ENCODE measurements at places on chromosomes 1 and 21.

DNA sequence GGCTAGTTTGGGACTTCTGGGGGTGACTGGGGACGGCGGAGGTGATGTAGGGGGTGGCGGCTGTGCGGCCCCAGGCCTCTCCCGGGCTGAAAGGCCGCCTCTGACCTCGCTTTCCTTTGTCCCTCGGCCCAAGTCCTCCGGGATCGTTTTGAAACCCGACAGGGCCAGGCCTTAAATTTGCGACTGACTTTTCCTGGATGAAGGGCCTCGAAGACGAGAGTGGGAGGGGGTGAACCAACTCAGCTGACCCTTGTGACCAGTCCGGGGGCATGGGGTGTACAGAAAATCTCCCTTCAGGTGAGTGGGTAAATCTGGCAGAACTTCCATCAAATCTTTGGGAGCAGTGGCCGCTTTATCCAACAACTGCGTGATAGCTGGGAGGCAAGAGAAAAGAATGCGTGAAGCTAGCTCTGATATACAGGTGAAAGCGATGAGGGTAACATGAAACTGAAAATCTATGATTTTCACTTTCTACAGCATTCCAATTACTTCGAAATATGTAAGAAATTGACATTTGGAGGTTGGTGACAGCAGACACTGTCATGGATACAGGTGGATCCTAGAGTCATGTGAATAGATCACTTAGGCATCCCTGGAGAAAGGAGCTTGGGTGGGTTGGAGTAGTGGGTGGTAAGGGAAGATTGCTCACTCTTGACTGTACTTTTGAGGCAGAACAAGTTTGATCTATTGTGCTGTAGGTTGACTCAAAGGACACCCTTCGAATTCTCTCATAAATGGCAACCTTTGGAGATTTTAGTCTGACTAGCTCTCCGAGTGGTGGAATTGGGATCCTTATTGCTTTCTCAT lies 885 bp downstream of the AHCYL1 start:
- DNase-seq: no peak

GRCh38 chr1:229148743-229149142 lies 122.2 kb upstream of the RAB4A start:
- no peak for DNase-seq

GRCh38 chr21:37551993-37552355 lies 185.4 kb downstream of the DYRK1A start:
- no peak for DNase-seq

- DNase-seq: no peak
These were observed 18.6 kb downstream of the ARMH1 start for GRCh38 chr1:44693159-44693558.

DNA sequence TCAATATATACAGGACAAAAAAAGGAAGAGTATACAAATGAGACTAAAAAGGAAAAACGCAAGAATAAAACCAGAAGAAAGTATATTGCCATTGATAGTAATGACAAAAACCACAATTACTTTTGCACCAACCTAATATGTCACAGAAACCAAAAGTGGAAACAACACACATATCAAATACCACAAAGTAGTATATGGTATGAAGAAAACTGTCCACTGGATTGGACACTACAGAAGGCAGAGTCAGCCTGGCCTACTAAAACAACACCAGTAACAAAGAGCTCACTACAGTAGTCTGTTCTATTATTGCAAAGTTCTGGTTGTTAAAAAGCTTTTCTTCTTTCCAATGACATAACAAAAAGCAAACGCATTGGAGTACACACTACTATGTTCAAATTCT lies 17.7 kb downstream of the TESK2 start:
- DNase-seq: no peak

DNA sequence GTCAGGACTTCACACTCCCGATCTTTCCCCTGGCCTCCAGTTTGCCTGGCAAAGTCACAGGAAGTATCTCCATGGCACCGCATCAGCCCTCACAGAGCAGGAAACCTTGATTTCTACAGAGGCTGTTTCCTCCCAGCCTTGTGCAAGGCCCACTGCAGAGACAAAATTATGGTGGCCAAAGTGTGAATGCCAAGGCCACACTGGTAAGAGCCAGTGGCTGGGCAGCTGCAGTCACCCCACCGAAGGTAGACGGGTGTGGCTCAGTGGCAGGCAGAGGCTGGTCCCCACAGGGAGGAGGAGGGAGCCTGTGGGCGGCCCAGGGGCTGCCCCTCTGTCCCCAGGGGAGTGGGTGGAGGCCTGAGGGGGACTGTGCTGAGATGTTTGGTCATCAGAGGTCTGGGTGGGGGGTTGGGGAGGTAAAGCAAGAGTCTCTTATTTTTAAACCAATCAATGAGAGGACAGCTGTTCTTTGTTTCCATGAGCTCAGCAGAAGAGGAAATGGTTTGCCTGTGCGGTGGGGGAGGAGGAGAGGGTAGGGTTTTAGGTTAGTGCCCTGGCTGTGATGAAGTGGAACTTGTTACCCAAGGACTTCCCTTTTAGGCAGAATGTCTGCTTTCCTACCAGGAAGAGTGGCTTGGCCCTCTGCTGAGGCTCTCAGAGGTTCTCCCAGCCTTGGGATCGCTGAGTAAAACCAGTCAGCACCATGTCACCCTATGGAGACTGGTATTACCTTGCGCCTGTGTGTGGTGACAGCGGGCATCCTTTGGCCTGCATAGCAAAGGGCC lies 18.0 kb upstream of the BTG2 start:
- DNase-seq: no peak

GRCh38 chr1:119141020-119141424 lies 569 bp upstream of the WARS2 start:
- DNase-seq: no peak

- DNase-seq: no peak
These were observed 28.2 kb upstream of the EPB41 start for GRCh38 chr1:28885977-28886730.

DNA sequence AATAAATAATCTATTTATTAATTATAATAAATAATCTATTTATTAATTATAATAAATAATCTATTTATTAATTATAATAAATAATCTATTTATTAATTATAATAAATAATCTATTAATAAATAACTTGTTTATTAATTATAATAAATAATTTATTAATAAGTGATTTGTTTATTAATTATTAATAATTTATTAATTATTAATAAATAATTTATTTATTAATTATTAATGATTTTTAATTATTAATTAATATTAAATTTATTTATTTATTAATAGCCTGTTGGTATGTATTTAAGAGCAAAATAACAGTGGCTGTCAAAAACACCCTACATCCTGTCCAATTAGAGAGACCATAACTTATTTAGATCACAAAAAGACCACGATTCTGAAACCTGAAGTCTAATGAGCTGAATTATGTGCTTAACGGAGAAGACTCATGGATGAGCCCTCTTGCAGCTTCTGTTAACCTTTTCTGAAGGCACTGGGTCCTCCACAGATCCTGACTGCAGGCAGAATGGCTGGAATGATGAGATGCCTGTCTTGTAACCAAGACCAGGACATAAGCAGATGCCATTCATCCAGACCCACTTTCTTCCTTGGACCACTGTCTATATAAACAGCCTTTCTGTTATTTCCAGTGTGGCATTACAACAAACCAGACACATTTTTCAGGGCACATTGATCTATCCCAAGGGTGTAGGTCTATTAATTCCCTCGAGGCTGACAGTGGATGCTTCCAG lies 134.2 kb downstream of the SETD4 start:
- no peak for DNase-seq

GRCh38 chr1:64861611-64862010 lies 104.7 kb downstream of the JAK1 start:
- no peak for DNase-seq

- DNase-seq: peak; percentile 95
These were observed 78.6 kb downstream of the MAN1C1 start for GRCh38 chr1:25695090-25695770.

DNA sequence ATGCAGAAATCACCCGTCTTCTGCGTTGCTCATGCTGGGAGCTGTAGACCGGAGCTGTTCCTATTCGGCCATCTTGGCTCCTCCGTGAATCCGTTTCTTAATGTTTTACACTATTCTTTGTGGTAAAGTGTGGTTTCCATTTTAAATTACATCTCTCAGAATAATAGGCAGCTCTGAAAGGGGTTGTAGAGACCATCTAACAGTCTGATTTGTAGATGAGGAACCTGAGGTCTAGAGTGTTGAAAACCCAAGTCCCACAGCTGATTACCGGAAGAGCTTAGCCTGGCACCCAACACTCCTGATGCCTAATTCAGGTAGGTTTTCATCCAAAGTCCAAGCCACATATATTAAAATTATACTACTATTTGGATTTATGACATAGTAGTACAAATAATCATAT lies 144.0 kb downstream of the LEPR start:
- no peak for DNase-seq

GRCh38 chr1:107145637-107146036 lies 4.8 kb downstream of the NTNG1 start:
- no peak for DNase-seq

DNA sequence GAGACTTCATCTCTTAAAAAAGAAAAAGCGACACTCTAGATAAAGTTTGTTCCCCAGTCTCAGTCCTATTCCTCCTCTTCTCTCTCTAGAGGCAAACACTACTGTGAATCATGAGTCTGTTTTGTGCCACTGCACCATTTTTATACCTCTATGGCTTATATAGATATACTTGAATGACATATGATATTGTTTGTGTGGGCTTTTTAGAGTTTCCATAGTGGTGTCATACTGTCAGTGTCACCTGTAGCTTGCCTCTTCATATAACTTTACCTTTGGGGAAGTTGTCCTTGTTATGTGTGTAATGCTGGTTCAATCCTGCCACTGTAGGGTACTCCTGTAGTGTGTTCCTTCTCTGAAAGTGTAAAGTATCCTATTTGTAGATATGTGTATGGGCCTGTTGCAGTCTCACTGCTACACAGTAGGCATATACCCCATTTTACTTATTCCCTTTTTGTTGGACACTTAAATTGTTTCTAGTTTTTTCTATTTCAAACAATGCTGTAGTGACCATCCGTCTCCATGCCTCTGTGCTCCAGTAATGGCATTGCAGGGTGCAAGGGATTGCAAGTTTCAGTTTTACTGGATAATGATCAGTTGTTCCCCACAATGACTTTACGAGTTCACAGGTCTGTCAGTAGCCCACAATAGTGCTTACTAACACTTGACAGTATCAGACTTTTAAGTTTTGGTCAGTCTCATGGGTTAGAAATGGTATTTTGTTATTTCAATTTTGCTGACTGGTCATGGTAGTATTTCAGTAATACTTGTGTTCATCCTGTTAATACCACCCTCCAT lies 2.7 kb downstream of the PRMT2 start:
- DNase-seq: no peak

DNA sequence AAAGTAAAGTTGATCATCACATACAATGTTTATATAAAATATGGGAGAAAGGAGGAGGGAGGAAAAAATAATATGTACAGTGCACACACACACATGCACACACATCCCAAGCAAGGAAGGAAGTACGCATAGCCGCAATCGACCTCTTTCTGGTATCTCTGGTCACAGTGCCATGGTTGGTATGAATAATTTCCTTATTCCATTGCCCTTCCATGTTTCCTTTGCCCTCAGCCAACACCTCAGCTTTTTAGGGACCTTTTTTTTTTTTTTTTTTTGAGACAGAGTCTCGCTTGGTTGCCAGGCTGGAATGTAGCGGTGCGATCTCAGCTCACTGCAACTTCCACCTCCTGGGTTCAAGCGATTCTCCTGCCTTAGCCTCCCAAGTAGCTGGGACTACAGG lies 20.6 kb downstream of the CITED4 start:
- DNase-seq: no peak

- peak; percentile 63 for DNase-seq
These were observed 1290.5 kb upstream of the B3GALT2 start for GRCh38 chr1:194476872-194477271.

DNA sequence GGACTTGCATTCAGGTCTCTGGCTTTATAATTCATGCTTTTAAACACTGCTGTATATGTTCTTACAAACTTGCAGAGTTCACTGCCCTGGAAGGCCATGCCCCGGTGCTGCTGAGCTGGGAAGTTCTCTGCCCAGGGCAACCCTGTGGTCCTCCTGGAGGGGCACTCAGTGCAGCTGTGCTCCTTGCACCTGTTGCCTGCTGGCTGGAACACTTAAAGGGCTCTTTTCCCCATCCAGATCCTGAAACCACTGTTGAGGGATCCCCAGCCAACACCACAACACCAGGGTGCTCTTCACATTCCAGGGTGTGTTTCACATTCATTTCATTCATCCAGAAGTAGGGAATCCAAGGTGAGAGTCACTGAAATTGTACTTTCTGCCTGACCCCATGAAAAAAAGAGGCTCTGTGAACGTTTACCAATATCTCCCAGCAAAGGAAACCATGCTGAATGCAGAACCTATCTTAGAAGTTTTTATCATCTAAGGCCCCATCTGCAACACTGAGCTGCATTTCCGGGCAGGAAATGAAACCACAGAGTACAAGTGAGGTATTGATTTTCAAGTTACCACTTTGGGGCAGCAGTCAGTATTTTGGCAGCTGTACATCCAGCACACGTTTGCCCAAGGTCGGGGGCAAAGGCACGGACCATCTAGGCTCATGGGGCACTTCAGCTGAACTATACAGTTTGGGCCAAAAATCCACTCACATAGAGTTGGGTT lies 16.4 kb upstream of the KIAA0040 start:
- DNase-seq: no peak

- no peak for DNase-seq
These were observed 262.9 kb downstream of the PTPRU start for GRCh38 chr1:29499104-29499650.

GRCh38 chr1:8284127-8284526 lies 33.8 kb upstream of the SLC45A1 start:
- DNase-seq: no peak

DNA sequence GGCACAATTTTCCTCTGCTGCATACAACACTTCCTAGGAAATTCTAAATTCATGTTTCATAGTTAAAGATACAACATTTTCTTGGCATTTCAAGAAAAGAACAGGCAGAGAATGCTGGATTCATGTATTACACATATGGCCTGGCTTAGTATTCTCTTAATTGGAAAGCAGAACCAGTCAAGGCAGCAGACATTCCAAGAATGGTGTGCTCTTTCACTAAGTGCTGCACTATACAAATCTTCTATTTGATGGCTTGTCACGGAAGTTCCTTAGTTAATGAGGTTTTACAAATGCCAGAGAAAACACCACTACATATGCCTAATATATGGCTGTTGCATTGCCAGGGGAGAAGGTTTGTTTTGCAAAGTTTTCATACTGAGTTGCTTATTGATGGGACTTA lies 80.8 kb upstream of the DYNLT5 start:
- DNase-seq: no peak

GRCh38 chr1:192265516-192266173 lies 51.1 kb upstream of the RGS21 start:
- DNase-seq: no peak

DNA sequence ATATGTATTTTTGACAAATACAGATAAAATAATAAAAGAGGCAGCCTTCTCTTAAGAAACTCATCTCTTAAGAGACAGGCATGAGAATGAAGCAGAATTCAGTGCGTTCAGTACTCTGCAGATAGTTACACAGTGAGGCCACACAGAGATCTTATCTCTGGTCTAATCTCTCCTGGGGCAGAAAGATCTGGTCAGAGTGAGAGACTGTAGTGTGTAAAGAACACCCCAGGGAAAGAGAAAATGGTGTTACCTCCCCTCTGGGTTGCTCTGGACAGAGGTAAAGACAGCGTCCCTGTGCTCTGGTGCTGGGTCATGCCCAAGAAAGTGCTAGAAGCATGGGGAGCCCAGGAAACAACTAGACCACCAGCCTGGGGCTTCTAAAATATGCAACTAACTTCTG lies 216.3 kb downstream of the SIPA1L2 start:
- DNase-seq: no peak

Measured in fibroblast of skin of left quadriceps (primary cell).